ENCODE measurements at places on chromosomes 13 and 19.

- DNase-seq = no peak
Observed at GRCh38 chr19:39679056-39679790, 23.5 kb downstream of the LGALS16 start.

DNA sequence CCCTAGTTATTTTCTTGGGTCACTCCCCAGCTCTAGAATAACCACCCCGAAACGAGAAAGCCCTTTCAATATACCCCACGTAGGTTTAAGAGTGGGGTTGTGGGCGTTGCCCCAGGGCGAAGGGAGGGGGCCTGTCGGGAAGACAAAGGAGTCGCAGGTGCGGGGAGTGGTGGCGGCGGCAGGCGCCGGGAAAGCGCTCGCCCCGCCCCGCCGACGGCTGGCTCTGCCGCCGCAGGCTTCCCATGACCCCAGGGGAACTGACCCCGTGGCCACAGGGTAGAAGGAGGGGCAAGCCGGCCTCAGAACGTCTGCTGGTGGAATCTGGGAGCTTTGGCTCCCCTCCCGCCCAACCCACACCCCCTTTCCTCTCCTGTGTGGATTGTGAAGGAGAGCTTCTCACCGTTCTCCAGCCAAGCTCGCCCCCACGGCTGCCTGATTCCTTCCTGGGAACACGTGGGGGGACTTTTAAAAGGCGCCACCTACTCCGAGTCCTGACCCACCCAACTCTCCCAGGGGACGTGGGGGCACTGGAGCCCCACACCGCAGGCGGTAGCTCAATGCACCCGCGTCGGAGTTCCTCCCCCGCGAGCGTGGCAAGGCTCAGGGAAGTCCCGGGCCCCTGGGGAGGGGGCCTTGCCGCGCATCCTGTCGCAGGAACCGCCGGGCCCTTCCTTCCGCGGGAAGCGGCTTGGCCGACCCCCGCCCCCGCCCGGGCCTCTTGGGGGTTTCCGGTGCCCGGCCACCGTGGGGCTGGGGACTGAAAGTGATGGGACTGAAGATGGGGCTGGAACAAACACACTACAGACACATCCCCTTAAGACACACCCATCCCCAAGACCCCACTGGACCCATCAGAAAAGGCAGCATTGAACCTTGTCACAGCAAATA, 5.5 kb downstream of the IER2 start:
- DNase-seq = peak; percentile 52

DNA sequence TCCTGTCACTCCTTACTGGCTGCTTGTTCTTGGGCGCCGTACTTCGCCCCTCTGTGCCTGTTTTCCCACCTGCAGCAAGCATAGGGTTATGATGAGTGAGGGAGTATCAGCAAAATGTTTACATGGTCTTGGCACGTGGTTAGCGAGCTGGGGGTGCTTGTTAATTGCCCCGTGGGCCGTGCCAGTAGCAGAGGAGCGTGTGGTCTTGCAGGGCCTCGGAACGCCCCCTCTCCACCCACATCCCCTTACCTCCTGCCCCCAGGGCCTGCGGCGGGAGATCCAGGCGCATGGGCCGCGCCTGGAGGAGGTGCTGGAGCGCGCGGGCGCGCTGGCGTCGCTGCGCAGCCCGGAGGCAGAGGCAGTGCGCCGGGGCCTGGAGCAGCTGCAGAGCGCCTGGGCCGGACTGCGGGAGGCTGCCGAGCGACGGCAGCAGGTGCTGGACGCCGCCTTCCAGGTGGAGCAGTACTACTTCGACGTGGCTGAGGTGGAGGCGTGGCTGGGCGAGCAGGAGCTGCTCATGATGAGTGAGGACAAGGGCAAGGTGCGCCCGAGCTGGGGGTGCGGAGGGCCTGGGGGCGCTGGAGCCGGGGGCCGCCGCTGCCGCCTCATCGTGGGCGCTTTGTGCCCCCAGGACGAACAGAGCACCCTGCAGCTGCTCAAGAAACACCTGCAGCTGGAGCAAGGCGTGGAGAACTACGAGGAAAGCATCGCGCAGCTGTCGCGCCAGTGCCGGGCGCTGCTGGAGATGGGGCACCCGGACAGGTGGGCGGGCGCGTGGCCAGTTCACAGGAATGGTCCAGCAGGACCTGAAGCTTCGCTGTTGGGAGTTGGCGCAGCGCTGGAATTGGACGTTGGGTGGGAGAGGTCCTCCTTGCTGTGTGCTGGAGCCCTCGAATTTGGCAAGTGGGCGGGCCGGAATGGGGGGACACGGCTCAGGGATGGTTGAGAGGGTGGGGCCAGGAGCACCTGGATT, 22.5 kb upstream of the SHKBP1 start:
- no peak for DNase-seq

GRCh38 chr19:11116507-11116906, 27.2 kb downstream of the LDLR start:
- DNase-seq = no peak

DNA sequence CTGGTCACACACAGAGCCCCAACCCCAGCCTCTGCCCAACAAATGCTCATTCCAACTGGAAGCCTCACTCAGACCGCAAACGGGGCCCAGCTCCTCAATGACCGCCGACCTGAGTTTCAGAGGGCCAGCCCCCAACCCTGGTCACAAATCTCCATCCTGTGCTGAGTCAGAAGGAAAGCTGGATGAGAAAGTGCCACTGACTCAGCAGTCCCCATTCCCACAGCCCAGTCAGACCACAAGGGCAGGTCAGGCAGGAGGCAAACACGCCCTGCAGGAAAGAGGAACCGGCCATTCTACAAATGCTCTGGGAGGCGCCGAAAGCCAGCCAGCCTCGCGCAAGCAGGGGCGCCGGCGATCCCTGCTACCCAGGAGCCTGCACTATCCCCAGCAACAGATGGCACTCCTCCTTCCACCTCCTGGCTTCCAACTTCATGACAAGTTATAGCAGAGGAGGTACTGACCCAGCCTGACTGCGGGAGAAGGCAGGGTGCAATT, 14.1 kb upstream of the PRKD2 start:
- DNase-seq = no peak

GRCh38 chr13:88895261-88895941, 1224.2 kb downstream of the SLITRK5 start:
- no peak for DNase-seq

GRCh38 chr13:23680845-23681669, 110.8 kb downstream of the TNFRSF19 start:
- DNase-seq = no peak

DNA sequence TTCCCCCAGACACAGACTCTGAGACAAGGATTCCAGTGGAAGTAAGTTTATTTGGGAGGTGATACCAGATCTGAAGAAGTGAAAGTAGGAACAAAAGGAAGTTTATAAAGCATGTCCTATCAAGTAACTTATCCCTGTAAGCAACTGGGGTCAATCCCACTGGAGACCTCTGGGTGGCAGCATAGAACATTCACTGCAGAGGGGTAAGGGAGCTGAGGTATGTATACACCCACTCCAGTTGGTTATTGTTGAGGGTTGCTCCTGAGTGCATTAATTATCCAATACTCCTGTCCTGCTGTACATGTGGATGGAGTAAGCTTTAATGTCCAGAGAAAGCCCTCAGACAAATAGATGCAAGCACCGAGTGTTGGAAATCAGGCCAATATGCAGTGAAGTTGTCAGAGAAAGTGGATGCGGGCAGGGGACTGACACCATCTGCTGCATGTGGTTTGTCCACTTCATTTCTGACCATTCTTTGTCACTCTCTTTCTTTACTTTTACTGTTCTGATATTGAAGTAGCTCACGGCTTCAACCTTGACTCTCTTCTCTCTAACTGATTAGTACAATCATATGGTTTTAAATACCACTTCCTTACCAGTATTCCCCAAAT, 46.7 kb downstream of the NOTCH3 start:
- DNase-seq = no peak

DNA sequence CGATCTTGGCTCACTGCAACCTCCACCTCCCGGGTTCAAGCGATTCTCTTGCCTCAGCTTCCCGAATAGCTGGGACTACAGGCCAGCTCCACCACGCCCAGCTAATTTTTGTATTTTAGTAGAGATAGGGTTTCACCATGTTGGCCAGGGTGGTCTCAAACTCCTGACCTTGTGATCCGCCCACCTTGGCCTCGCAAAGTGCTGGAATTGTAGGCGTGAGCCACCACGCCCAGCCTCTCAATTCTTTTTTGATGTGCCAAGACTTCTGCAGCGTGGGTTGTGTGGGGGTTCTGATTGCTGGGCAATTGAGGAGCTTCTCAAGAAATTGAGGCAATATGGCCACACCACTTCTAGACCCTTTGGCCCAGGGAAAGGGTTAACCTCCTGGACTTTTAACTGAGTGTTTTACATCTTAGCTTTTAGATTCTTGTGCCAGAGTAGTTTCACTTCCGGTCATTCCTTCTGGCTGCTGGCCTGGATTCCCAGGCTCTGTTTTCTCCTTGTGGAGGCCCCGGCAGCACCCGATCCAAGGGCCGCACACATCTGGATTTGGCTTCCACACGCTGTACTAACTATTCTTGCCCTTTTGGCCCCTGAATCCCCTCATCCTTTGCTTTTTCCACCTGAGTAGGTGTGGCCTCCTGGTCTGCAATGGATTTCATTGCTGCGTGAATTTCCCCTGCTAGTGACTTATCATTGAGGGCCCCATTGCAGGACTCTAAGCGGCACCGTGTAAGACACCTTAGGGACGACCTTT, 14.7 kb downstream of the SMARCA4 start:
- DNase-seq = no peak

GRCh38 chr19:29247872-29248271, 34.9 kb upstream of the UQCRFS1 start:
- DNase-seq = no peak

DNA sequence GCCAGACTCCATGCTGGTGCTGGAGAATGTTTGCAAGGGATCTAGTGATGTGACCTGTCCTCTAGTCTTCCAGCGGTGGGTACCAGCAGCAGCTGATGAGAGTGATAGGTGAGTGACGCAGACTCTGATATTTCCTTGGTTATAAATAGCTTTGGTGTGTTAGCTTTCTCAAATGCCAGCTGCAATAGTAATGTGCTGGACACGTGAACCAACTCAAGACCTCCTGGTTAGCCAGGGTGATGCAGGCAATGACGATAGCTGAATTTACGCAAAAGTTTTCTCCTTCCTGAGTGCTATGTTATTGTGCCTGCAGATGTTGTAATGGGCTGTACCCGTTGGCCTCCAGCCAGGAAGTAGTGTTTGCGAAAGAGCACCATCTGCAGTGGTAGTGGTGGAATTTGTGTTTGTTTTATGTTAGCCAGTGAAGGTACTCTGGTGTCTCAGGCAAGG, 129.5 kb downstream of the CYSLTR2 start:
- no peak for DNase-seq

DNA sequence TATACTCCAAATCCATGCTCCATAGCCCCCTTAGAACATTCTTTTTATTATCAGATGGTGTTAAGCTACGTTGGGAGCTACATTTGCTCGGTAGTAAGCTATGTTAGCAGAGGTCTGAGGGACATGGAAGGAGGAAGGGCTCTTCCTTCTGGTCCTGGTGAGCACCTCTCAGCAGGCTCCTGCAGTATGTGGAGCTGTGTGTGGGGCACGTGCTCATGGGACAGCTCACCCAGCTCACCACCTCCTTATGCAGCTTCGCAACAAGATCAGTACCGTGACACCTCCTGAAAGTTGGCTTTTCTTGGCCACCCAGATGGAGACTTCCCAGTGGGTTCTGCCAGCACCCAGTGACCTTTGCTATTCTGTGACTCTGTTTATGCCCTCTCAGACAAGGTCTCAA, 400.5 kb upstream of the SLC10A2 start:
- DNase-seq = no peak

GRCh38 chr13:40152145-40152544, 496.7 kb downstream of the COG6 start:
- DNase-seq = no peak
